NCI-H1092 treated with DMSO at 0.1 percent for 48 hours (cell line): ENCODE measurements at places on chromosomes 7 and 10.
A peak's percentile ranks its signal among the peaks of the same experiment; 100 is the strongest.

DNA sequence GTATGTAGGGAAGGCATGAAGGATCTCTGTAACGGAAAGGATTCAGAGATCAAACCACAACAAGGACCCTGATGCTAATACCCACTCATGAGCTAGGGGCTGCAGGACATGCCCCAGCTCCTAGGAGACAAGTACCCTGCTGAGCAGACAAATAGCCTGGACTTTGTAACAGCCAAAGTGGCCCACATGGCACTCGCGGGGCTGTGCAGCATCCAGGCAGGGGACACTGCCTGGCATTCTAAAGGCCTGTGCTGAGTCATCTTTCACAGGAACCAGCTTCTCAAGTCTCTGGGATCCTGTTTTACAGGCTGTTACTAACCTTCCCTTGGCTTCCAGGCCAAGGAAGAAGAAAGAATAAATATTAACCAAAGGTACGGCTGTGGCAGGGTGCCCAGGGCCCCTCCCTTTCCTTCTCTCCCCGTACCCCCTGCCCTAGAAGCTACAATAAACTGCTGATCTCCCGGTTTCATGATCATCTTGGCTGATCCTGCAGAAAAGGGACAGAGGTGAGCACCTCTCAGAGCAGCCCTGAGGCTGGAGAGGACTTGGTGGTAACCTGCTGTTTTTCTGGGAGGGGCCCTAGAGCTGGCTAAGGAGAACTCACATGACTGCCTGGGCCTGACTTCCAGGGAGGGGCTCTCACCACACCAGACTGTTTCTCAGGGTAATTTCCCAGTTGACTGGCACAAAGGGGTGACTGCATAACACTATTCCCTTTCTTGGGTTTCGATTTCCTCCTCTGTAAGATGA is 4.2 kb upstream of the RPEL1 start:
- no peak for DNase-seq

- peak; percentile 90 for DNase-seq
Measured at GRCh38 chr7:2510909-2511768, 8.4 kb upstream of the LFNG start.

- no peak for DNase-seq
Measured at GRCh38 chr7:107958764-107959526, 44.0 kb downstream of the LAMB1 start.

GRCh38 chr10:86952106-86952505 is 5.3 kb downstream of the MMRN2 start:
- DNase-seq, result no peak

GRCh38 chr7:151387161-151388006 is 22.5 kb downstream of the WDR86 start:
- no peak for DNase-seq

- no peak for DNase-seq
Measured at GRCh38 chr7:41630741-41631140, 72.1 kb downstream of the INHBA start.

DNA sequence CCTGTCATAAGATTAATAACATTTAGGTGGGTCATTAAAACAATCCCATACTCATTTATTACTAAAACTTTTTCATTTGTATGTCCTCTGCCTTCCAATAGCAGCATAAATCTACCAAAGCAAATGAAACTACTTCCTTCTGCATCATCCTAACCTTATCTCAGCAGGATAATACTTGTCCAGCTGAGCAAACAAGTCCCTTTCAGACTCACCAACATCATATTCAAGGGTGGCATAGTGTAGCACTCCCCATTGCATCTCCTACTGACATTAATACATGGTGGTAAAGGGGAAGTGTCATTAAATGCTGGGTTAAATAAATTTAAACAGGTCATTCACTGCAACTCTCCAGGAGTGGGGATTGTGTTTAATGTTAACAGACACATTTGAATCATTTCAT is 3.4 kb upstream of the MINDY3 start:
- peak; percentile 91 for DNase-seq

- DNase-seq, result no peak
Measured at GRCh38 chr7:81949306-81949705, 179.5 kb upstream of the HGF start.

GRCh38 chr10:3046981-3047547 is 20.3 kb upstream of the PFKP start:
- no peak for DNase-seq

GRCh38 chr10:73759512-73760115 is 15.4 kb downstream of the SEC24C start:
- no peak for DNase-seq
